H7 (cell line): ENCODE measurements at places on chromosomes 3 and 15.

- no peak for DNase-seq
Observed at GRCh38 chr3:151593928-151594327, 133.1 kb upstream of the IGSF10 start.

GRCh38 chr3:74267588-74268184 lies 346.8 kb downstream of the CNTN3 start:
- peak; percentile 32 for DNase-seq

GRCh38 chr15:37086521-37086920 lies 13.8 kb downstream of the MEIS2 start:
- no peak for DNase-seq

GRCh38 chr15:57544848-57545480 lies 46.7 kb upstream of the MYZAP start:
- DNase-seq, result no peak

GRCh38 chr15:88882785-88883184 lies 12.6 kb downstream of the HAPLN3 start:
- no peak for DNase-seq

GRCh38 chr3:156782921-156783320 lies 43.2 kb upstream of the LEKR1 start:
- no peak for DNase-seq

GRCh38 chr3:3356846-3357245 lies 177.4 kb upstream of the CRBN start:
- DNase-seq, result no peak

GRCh38 chr3:184632551-184633236 lies 71.1 kb downstream of the EPHB3 start:
- DNase-seq, result no peak

DNA sequence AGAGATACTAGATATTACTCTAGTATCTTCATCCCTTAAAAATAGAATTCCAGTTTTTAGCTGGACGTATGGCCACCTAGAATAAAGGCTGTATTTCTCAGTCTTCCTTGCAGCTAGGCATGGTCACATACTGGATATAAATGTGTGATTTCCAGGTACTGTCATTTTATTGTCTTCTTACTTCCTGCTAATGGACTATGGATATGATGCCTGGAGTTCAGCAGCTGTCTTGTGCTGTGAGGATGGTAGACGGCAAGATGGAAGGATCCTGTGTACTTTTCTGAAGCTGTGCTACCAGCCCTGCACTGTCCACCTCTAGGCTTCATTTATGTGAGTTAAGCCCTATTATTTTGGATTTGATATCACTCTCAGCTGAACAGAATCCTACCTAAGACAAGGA lies 83.4 kb downstream of the EBLN2 start:
- DNase-seq, result no peak
